ENCODE measurements at places on chromosomes 6 and 20. TPM values are rescaled to one million over a fixed set of nuclear protein-coding genes. Genes with fewer than 3 reads are reported as not detected.

The FOXF2 gene
- 2.7 TPM for total RNA-seq

The SLC44A4 gene
- 0.51 TPM for total RNA-seq

The TFAP2B gene
- total RNA-seq, result not detected

The CST5 gene
- not detected for total RNA-seq

The CRYBG1 gene
- 27.4 TPM for total RNA-seq

The PSORS1C1 gene
- 0.45 TPM for total RNA-seq

The TMEM200A gene
- total RNA-seq, result 4.3 TPM

The HCK gene
- total RNA-seq, result 35.1 TPM

The SLC16A10 gene
- 30.3 TPM for total RNA-seq

The RNF114 gene
- total RNA-seq, result 59.9 TPM

The LRRC73 gene
- 0.45 TPM for total RNA-seq

The TRIM40 gene
- not detected for total RNA-seq

The SRF gene
- 34.2 TPM for total RNA-seq

The WFDC12 gene
- not detected for total RNA-seq

The PGC gene
- not detected for total RNA-seq

The CHRNA4 gene
- total RNA-seq, result not detected

The MRPS18B gene
- 44.4 TPM for total RNA-seq

The KCNS1 gene
- not detected for total RNA-seq

The CDH26 gene
- total RNA-seq, result 1.5 TPM

The PTPRT gene
- total RNA-seq, result not detected

The ZNF334 gene
- 0.90 TPM for total RNA-seq

The USP49 gene
- total RNA-seq, result 8.3 TPM

The EFHC1 gene
- total RNA-seq, result 10.4 TPM

The ULBP3 gene
- total RNA-seq, result 3.0 TPM

The RAET1E gene
- 0.29 TPM for total RNA-seq

The POM121L2 gene
- total RNA-seq, result not detected

The TRPC4AP gene
- 85.2 TPM for total RNA-seq

The SPEF1 gene
- not detected for total RNA-seq

The TRAPPC3L gene
- not detected for total RNA-seq

The OLIG3 gene
- total RNA-seq, result not detected

The DDX27 gene
- total RNA-seq, result 29.8 TPM

The CUTA gene
- total RNA-seq, result 103 TPM

The CALHM6 gene
- total RNA-seq, result 0.77 TPM

The HDGFL1 gene
- not detected for total RNA-seq

The SLC17A2 gene
- not detected for total RNA-seq

Measured in mesenteric fat pad (tissue), 1 donor.